Right cardiac atrium (tissue), 5 donors: ENCODE measurements at places on chromosomes 6 and 20. TPM values are rescaled to one million over a fixed set of nuclear protein-coding genes. Genes with fewer than 3 reads are reported as not detected.

DNA sequence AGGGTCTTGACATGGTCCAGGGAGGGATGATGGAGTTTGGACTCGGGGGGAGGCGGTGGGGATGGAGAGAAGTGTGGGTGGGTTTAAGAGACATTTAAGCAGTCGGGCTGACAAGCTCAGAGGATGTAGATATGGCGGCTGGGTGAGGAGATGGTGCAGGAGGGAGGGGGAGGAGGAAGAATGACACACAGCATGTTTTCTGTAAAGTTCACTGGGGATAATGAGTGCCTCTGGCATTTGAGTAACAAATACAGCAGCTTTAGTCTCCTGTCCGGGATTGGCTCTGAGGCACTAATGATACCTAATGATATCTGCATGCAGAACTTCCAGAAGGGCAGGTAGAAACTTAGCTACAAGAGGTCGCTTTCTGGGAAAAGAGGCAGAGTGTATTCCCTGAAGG, 107.8 kb downstream of the DHX35 start:
- DNase-seq = no peak

- DNase-seq = no peak
Measured at GRCh38 chr20:19012676-19013075, 199.1 kb downstream of the SCP2D1 start.

DNA sequence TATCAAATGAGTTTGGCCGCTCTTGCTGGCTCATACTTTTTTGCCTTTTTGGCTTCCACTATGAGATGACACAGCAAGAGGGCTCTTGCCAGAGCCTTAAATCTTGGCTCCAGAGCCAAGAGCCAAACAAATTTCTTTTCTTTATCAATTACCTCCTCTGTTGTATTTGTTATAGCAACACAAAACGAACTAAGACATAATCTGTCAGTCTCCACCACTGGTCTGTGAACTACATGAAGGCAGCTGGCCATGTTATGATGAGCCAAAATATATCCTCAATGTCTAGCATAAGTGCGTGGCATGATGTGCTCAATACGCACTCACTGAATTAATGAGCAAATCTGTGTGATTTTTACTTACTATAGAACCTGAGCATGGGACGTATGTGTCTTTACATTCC, 220.0 kb upstream of the ZNF217 start:
- no peak for DNase-seq

DNA sequence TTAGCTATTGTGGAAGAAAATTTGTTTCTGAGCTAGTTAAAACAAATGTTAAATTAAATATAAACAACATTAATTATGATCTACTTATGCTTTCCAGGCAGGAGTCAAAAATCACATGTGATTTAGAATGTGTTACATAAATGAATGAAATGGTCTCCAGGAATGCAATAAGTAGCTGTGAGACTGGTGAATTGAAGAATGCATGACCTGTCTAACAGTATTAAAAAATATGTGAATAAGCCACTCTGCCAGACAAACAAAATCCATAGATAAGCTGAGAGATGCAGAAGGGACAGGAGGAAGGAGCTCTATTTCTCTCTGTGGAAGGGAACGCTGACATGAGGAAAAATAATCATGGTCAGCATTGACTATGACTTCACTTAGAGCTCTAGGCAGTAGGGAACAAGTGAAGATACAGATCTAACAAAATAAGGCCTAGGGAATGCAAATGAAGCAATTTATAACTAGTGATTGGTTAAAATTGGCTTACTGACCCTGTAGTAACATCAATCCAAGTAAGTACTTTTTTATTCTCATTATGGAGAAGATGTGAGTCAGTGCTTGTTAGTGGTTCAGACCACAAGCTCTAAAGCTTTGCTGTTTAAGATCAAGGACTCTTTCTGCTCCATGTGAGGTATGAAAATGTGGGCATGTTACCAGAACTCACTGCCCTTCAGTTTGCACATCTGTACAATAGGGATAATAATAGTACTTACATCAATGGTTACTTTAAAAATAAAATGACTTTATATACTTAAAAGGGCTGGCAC, 432.6 kb downstream of the MMUT start:
- no peak for DNase-seq

- DNase-seq = no peak
Measured at GRCh38 chr6:150249261-150249660, 106.4 kb downstream of the PPP1R14C start.

DNA sequence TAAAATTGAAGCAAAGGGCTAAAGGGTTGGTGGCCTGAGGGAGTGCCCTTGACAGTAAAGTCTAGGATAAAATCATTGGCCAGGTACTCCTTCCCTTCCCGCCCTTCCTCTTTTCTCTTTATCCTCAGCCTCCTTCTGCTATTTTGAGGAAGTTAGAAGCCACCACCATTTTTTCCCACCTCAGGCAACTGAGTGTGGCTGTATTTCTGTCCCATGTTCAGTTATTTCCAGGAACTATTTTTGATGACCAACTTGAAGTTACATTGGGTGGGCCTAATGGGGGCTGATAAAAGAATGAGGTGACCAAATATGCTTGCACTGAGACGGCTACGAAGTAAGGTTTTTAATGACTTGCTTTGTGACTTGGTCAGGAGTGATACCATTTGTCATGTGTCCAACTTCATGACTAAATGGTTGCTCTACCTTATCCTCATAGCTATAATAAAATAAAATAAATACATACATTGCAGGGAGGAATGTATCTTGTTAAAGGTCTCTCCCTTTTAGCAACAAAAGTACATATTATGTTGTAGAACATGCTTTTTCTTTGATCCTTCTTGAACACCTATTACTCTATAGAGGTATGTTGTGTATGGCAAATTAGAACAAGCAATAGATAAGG, 12.0 kb downstream of the PTPN1 start:
- DNase-seq = no peak

GRCh38 chr6:139846538-139847456, 472.3 kb upstream of the CITED2 start:
- DNase-seq = peak; percentile 18

DNA sequence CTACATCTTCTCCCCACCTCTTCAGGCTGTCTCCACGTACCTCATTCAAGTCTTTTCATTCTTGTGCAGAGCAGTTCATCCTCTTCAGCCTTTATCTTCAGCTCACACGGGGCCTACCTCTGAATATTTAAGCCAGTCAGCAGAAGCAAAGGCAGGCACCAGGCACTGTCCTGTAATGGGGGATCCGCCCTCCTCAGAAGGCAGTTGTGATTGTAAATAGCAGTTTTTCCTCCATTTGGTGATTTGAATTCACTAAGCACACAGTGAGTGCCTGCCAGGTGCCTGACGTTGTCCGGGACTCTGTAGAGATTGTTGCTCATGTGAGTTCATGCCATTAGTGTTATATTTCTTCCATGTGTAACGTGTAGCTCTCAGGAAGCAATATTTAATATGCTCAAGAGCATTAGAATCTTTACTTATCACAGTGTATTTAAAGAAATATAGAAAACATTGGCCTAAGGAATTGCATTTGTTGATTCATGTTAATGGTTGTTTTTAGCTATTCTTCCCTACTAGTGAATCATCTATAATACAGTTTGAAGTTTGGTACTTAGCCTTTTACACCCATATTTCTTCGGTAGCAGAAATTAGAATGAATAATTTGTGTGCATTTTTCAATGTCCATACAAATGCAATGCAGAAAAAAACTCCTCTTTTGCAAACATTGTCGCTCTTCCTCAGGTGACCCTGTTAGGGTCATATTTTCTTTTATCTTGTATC, 17.9 kb downstream of the BPHL start:
- no peak for DNase-seq

DNA sequence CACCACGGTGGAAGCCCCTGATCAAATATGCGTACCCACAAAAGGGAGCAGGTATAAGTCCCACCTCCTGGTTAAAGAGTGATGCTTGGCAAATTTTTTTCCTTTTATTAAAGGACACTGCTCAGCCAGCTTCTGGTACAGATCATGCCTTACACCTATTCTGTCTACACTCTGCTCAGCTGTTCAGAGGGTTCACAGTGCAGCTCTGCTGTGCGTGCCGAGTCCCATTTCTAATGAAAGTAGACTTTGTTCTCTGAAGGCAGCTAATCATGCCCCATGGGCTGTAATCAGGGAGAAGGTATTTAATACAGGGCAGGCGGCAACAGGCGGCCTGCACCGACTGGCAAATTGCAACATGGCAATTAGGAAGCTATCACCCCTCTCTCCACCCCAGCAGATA, 16.3 kb downstream of the LRRC73 start:
- DNase-seq = no peak

GRCh38 chr20:54056762-54057639, 13.4 kb downstream of the BCAS1 start:
- no peak for DNase-seq

DNA sequence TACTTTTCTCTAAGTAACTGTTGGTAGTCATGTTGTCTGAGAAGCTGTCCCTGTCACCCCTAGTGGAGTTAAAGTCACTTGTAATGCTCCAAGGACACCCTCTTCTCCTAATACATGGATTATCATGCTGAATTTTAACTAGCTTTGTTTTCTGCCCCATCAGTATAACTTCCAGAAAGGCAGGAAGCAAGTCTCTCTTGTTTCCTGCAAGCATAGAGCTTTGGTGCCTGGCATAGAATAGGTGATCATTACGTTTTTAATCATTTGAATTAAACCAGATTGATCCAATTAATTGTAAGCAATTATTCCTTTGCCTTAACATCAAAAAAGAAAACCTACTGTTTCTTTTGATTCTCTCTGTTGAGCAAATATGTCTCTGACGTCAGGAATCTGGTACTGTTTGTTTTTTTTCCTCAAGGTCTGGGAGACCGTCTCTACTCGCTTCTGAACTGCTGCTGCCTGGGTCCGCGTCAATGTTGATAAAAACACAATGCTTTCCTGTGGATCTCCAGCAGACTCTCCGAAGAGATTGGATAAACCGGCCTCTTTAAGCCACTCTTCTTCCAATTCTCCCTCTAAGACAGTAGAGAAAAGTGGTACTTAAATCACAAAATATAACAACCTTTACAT, 71.8 kb downstream of the ARHGAP18 start:
- DNase-seq = peak; percentile 42

- no peak for DNase-seq
Measured at GRCh38 chr6:161101517-161101916, 109.9 kb downstream of the MAP3K4 start.

DNA sequence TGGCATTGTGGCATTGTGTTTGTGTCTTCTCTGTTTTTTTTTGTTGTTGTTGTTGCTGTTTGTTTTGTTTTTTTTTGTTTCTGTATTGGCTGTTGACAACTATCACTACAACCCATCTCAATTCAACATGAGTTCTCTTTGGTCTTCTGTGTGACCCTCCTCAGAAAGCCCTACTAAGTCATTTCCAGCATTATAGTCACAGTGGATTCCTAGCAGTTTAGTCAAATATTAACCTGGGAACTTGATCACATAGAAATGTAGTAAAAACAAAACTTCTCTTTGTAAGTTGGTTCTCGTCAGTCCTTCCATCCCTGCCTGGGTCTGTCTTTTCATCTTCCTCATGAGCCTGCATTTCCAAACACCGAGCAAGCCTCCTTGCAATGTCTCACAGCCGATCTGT, 16.8 kb downstream of the SLC17A2 start:
- DNase-seq = no peak

GRCh38 chr6:114707081-114707620, 364.3 kb upstream of the HS3ST5 start:
- no peak for DNase-seq

DNA sequence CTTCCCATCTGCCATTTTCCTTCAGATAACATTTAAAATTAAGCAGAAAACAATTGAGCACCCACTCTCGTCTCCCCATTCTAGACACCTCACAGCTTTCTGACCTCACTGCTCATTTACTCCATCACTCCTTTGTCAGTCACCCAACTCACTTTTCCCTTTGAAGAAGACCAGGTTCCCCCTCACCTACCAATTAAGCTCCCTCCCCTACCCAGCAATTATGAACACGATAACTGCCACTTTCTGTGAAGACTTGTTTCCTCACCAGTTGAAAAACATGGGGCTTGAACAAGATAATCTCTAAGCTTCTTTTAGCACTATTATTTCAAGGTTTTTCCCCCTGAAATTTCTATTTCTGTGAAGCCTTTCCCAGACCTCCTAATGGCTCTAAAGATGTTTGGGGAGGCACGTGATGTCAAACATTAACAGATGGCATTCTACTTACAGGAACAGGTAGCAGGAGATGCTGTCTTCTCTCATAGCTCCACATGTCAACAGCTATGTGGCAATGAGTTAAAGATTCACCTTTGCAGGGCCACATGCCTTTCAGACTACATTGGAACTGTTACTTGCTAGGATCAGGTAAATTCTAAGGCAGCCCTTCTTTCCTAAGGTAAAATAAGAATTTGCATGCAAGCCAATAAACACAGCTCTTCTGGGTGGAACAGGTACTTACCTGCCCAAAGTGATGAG, 24.8 kb upstream of the SLA2 start:
- no peak for DNase-seq

DNA sequence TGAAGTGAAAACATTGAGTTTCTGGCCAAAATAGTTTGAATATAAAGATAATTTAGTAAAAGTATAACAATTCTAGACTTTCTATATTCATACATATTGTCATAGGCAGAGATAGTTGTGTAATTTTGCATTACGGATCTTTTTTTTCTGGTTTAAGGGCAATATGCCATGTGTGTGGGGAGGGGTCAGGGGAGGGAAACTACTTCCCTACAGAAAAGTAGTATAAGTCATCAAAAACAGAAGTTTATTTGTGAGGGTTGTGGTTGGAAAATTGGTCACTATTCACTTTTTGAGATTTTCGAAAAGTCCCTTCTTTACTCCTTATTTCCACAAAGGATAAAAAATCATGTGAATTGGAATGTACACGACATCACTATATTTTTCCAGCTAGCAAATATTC, 288.2 kb upstream of the PREP start:
- DNase-seq = no peak

DNA sequence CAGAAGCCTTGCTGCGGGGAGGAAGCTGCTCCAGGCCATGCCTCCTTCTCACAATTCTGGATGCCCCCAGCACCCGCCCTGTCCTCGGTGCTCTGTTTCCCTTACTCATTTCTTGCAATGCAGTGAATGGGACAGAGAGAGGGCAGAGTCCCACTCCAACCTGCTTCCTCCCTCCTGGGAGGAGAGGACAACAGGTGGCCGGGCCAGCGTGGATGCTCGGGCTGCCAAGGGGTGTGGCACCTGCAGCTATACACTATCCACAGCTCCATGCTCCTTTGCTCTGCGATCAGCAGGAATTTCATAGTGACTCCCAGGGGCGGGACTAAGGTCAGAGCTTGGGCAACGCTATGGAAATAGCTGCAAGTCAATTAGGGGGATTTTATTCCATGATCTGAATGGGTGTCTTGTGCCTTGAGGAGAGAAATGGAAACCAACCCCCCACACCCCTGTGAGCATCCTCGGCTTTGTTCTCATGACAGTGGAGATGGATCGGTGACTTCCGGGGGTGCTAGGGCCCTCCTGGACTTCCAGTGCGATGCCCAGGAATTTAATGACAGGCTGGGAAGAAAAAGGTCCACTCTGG, 192.5 kb downstream of the MYLK4 start:
- DNase-seq = no peak

- peak; percentile 82 for DNase-seq
Measured at GRCh38 chr6:166106076-166106686, 61.5 kb downstream of the TBXT start.

GRCh38 chr6:44776344-44776743, 388.8 kb downstream of the CDC5L start:
- DNase-seq = no peak

GRCh38 chr6:13163161-13163944, 165.0 kb downstream of the TBC1D7 start:
- DNase-seq = no peak

Gene RAB44
- not detected for polyA plus RNA-seq

Gene MUC22
- polyA plus RNA-seq = 0.14 TPM

Gene TENT5A
- 14.6 TPM for polyA plus RNA-seq

Gene DEFB124
- not detected for polyA plus RNA-seq

Gene TRIM40
- polyA plus RNA-seq = not detected

Gene GPR6
- polyA plus RNA-seq = not detected

Gene PERP
- 35.9 TPM for polyA plus RNA-seq

Gene MAP3K7
- 10.8 TPM for polyA plus RNA-seq

Gene OR12D3
- not detected for polyA plus RNA-seq
